NCI-H524 (cell line): ENCODE measurements at places on chromosomes 2 and 18.

- no peak for DNase-seq
These were observed 1.0 kb upstream of the LDAH start for GRCh38 chr2:20823917-20824316.

GRCh38 chr18:39841482-39842365, 2113.3 kb upstream of the PIK3C3 start:
- peak; percentile 86 for DNase-seq

- DNase-seq: no peak
These were observed 8.1 kb upstream of the HAAO start for GRCh38 chr2:42800461-42800962.

DNA sequence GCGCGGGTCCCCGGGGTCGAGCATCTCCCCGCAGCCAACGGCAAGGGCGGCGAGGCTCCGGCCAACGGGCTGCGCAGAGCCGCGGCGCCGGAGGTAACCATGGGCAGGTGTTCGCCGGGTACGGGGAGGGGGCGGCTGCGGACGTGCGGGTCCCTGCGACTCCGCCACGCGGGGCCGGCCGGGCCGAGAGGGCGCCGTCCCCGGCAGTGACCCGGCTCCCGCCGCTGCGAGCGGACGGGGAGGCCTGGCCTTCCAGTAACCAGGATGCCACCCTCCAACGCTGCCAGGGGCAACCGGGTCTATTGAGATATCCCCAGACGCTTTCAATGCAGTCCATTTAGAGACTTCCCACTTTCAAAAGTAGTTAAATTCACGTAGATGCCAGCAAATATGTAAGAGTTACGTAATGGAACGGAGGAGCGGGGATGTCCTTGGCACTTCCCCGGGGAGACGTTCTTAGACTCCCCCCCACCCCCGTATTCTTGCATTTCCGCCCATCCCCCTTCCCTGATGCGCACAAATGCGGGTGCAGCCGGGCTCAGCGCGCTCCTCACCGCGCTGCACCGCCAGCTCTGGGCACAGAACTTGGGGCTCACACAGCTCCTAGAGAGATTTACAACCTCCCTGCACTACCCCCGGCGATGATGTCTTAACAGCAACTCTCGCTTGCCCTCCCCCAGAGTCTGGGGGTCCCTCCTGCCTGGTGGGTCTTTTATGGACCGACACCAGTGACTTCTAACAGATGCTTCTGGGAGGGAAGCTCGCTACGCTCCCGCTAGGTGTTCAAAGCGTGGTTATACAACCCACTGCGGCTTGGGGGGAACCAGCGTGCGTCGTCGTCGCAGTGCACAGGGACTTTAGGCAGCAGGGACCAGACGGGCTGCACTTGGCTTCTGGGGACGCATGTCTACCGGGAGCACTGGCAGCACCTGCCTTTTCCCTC, 657 bp downstream of the SGPP2 start:
- peak; percentile 44 for DNase-seq

- DNase-seq: no peak
These were observed 300.9 kb upstream of the LRRTM4 start for GRCh38 chr2:77823028-77823427.

DNA sequence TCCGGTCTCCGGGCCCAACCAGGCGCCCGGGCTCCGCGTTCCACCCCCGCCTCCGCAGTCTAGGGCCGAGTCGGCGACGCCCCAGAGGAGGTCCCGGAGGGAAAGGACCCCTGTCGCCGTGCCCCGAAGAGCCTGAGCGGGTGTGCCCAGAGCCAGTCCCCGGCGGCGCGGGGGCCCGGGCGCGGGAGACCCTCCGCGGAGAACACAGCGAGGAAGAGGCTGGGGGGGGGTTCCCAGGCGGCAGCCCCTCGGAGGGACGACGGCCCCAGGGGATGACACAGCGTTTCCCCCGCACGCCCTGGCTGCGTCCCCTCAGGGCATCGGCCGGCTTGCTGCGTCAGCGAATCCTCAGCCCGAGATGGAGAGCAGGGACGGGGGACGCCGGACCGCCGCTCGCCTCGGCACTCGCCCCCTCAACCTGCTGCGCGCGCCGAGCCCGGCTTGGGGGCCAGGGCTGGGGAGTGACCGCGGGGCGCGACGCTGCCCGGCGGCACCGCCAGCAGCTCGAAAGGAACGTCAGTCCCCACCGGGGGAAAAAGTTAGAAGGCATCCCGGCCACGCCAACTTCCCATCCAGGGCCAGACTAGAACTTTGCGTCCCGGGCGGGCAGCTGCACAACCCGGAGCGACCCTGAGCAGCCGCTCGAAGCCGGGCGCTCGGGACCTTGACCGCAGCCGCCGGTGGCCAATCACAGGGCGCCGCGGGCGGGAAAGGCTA, 711 bp downstream of the SFXN5 start:
- DNase-seq: peak; percentile 44

GRCh38 chr2:182606728-182607681, 109.1 kb upstream of the DNAJC10 start:
- DNase-seq: no peak

DNA sequence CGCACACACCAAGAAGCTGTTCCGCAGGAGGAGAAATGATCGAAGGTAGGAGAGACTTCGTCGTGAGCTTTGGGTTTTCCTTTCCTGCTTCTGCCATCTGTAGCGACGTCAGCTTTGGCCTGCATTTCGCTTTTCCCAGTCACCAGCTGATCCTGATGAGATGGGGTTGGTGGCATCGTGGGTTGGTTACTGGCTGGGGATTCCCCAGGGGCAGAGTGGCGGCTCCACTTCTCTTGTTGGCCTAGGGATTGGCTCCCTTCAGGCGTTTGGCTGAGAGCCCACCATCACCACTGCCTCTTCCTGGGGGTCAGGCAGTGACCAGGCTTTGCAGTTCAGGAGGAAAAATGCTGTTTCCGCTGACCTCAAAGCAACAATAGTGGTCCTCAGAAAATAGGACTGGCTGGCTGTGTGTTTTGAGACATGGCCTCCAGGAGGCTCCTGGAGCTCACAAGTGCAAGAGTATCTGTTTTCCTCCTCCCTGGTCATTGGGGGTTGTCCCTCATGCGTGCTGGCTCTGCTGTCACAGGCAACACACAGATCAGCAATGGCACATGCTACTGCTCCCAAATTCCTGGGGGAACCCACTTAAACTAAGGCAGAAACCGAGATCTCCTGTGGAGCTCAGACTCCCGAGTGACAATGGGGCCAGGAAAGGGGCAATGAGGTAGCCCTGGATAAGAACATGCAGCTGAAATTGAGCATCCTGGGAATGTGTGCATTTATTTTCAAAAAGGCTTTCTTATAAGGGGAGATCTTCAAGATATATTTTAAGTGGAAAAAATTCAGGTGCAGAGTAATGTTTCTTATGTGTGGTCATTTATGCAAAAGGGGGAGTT, 173.0 kb downstream of the CTIF start:
- DNase-seq: peak; percentile 20

- peak; percentile 63 for DNase-seq
These were observed 492.4 kb downstream of the PLCL1 start for GRCh38 chr2:198296665-198297308.

GRCh38 chr18:73120626-73121025, 252.8 kb upstream of the NETO1 start:
- DNase-seq: no peak

- DNase-seq: no peak
These were observed 32.7 kb downstream of the ALMS1 start for GRCh38 chr2:73418343-73418742.

DNA sequence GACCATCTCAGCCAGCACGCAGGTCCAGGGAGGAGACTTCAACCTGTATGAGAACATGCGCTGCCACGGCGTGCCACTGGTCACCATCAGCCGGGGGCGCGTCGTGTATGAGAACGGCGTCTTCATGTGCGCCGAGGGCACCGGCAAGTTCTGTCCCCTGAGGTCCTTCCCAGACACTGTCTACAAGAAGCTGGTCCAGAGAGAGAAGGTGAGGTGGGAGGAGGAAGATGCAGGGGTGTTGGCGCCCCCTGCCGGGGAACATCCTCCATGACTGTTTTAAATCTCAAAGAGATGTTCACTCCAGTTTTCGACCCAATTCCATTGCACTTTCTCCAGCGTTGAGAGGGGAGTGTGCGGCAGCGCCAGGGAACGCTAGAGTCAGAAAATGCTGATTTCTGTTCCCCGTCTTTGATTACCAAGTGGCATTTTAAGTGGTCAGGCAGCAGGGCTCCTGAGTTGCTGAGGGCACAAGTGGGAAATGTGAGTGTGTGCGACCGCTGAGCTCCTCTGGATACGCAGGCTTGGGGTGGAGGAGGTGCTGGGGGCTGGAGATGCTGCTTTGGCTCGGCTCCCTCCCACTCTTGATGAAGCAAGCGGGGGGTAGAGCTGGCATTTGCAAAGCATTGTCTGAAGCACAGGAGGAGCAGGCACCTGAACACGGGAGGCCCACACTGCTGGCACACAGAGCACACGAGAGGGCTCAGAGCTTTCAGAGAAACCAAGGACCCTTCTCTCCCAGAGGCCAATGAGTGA, 27.7 kb upstream of the MAPRE3 start:
- peak; percentile 36 for DNase-seq
